ENCODE measurements at places on chromosomes 2 and 18.

DNA sequence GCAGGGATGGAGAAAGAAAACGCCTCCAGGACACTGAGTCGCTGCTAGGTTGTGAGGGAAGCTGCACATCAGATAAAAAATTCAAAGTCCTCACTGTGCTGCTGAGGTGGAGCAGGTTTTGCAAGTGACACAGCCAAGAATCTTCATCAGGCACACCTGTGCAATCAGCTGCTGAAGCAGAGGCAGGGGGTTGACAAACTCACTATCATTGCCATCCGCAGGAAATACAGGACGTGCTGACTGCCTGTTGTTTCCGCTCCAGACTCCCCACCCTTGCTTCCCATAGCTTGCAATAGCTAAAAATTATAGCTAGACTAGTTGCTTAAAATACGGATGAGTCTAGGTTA lies 147.8 kb upstream of the FHL2 start:
- peak; percentile 6 for DNase-seq

DNA sequence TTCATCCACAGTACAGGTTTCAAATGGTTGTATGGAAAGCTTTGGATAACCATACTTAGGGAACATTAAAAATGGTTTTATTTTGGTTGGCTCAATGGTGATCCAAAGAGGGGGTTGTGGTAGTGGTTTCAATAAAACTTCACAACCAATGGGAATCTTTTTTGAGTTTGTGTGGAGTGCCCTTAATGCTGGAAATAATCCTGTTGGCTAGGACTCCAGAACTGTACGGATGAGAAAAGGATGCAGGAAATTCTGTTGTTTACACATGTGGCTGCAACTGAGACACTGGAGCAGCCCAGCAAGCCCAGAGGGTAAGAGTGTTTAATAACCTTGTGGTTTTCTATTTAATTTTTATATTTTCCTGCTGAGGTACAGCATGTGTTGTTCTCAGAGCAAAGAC lies at the start of gene CCDC102B:
CCDC102B (plus strand) TSS at position 210 of the 400 bp plus-strand sequence. CDS start 38,684 bp downstream, outside the sequence.
- no peak for DNase-seq

- DNase-seq, result no peak
These were observed 36.9 kb downstream of the ADI1 start for GRCh38 chr2:3482363-3482821.

- DNase-seq, result no peak
These were observed 101.3 kb downstream of the PTPRM start for GRCh38 chr18:7668392-7668791.

GRCh38 chr2:152200565-152201465 lies 25.3 kb upstream of the STAM2 start:
- peak; percentile 7 for DNase-seq

DNA sequence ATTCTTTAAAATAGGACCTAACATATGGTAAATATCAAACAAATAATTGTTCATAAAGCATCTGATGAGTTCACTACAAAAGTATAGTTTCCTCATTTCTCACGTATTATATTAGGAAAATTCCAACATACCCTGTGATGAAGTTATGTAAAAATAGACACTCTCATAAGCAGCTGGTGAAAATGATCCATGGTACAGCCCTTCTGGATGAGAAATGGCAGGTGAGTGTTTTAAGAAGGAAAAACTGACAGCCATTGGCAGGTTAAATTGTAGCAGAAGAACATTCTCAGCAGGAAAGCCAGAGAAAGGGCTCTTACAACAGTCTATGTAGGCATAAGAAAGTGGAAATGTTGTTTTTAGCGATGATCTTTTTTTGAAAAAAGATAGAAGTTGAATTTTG lies 706.5 kb upstream of the FSHR start:
- DNase-seq, result no peak

DNA sequence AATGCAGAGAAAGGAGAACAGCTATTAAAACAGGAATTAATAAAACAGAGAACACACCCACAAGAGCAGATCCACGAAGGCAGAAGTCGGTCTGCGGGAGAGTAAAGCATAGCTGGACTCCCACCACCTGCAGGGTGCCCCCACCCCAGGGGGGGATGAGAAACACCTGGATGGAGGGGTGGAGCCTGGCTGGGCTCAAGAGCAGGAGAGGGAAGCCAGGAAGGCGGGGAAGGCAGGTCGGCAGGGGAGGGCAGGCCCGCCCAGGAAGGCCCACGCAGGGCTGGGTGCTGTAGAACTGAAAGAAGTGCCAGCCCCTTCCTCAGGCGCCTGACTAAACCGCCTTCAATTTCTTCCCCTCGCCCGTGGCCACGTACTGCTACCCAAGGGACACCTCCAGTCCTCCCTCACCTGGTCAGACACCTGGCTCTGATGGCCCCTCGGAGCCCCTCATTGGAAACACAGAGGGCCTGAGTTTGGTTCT lies 175.4 kb downstream of the HDAC4 start:
- no peak for DNase-seq

DNA sequence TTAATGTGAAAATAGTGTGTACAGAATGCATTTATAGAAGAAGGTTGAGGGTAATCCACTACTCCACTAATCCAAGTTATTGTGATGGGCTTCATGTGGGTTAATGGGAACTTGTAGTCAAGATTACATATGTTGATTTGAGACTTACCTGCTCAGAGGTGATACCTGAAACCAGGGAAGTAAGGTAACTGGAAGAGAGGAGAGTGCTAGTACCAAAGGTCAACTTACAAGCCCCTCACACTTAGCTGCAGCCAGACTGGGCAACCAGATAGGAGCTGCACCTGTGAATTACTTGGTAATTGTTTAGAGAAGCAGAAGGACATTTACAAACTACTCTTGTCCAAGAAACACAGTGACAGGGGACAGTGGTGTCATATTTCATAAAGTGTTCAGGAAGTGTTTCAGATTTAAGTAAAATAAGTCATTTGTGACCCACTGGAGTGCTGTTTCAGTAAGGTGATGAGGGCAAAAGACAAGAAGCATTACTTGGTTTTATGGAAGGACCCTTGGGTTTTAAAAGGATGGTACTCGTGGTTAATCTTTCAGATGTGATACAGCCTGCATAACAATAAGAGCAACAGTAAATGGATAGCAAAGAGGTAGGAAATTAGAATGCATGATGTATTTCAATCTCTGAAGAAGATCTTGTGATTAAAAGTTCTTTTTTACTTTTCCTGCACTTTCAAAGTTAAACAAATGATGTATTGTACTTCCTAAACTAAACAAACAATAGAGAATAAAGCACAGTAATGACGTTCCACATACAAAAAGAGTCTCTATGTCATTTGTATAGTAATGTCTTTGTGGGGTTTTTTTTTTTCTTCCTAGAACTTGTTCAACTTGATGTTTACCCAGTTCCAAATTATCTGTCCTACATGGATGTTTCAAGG lies 189.3 kb downstream of the PHLPP1 start:
- no peak for DNase-seq

DNA sequence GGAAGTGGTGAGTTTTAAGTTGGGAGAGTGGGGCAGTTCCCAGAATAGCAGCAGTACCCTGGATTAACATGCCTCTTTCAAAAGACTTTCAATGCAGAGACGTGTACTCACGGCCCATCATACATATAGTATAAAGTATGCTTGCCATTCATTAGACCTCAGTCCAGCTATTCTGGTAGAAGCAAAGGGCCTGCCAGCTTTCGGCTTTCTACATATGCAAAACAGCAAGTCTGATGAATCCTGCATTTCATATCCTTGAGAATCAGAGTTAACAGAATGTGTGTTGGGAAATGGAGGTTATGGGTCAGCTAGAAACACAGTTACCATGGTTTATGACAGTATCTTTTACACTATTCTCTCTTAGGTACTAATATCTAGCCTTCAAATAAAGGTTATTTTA lies 27.5 kb downstream of the SATB2 start:
- no peak for DNase-seq

DNA sequence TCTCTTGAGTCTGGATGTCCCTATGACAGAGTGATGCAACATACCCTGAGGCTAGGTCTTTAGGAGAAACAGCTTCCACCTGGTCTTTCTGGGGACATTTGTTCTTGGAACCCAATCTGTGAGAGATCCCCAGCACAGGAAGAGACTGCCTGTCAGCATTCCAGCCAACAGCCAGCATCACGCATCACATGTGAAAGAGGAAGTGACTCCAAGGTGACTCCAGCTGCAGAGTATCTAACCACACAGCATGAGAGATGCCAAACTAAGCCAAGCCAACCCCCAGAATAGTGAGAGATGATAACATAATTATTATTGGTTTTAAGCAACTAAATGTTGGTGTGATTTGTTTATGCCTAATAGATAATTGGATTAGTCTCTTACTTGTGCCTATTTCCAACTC lies 35.7 kb downstream of the C18orf63 start:
- DNase-seq, result peak; percentile 7

DNA sequence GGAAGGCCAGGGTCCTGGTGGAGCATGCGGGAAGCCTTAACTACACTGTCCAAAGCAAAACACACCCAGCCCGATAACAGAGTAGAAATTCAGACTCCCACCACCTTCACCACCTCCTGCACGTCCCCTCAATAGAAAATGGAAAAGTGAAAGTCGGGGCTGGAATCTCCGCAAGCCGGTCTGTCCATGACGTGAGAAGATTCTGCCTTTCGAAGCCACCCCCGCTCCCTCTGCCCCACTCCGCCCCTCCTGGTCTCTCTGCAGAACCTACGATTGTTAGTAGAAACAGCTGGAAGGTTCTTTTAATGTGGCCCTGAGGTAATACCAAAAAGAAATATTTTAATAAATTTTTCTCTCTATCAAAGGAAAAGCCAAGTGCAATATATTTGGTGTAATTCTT lies 116.4 kb downstream of the GBX2 start:
- DNase-seq, result no peak

GRCh38 chr2:239544143-239544917 lies 143.5 kb upstream of the HDAC4 start:
- DNase-seq, result no peak

GRCh38 chr2:45172142-45172541 lies 162.9 kb upstream of the SIX2 start:
- no peak for DNase-seq

- no peak for DNase-seq
These were observed 56.8 kb upstream of the SPAG16 start for GRCh38 chr2:213227458-213227857.

GRCh38 chr2:207490441-207490840 lies 39.3 kb upstream of the CREB1 start:
- no peak for DNase-seq

GRCh38 chr2:163656622-163657280 lies 79.1 kb downstream of the FIGN start:
- no peak for DNase-seq

DNA sequence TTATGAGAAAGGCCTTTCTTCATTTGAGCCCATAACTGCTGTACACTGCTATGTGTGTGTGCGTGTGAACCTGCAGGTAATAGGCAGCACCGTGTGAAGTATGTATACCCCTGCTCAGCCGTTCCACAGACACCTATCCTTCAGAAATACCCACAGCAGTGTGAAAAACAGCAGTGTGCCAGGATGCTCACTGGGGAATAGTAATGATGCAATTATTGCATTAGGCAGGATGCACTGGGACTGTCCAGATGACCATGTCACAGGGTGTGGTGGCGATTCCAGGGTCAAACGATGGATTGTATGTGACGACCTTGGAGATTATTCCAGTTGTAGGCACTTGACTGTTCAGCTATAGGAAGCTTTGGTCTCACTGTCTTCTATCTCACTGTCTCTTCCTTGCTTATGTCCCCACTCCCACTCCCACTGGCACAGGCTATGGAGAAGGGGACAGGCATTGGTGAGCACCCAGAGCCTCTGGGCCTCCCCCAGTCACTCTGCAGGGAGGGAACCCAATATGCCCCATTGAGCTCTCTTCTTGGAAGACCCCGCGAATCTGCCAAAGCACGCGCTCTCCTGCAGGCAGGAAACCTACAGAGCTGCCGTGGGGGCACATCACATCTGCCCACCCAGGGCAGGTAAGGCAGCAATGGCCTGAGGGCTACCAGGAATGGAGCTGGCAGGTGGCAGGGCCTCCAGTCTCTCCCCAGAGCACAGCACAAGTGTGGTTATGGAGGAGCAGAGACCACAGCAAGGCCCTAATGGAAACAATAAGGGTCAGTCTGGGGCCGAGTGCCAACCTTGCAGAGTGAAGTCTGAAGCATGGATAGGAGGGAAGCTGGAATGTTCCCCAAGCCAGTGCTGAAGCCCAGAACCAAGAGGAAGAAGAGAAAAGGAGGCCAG lies 518.9 kb upstream of the RAB6C start:
- DNase-seq, result no peak

DNA sequence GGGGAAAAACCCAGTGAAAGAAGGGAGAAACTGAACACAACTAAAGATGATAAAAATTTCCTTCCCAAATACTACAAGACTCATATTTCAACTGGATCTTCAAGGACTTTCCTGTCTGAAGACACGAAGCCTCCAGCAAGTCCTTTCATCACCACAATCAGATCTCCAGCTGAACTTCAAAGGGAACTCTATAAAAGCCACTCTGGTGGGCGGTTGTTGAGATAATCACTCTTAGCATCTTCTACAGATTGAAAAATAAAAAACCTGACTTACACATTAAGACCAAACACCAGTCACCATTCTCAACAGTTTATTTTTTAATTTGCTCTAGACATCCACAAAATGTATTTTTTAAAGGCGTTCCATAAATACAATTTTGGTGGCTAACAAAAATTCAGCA lies 4.4 kb downstream of the REV1 start:
- no peak for DNase-seq

- DNase-seq, result peak; percentile 9
These were observed 31.3 kb downstream of the KIAA2012 start for GRCh38 chr2:202104286-202104870.

DNA sequence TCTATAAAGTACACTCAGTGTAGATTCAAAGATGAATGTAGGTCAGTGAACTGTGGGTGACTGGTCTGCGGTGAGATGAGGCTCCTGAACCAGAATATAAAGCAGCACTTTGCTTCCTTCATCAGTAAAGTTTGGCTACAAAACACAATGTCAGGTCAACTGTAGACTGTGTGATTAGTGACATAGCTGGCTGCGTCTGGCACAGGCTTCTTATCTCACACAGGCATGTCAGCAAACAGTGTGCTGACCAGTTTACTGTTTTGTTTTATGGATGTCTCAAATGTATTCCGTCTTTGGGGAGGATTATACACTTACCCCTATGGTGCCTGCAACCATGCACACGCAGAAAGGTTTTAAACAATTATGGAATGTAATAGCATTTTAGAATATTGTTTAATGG lies 87.1 kb downstream of the ZNF236 start:
- DNase-seq, result no peak

DNA sequence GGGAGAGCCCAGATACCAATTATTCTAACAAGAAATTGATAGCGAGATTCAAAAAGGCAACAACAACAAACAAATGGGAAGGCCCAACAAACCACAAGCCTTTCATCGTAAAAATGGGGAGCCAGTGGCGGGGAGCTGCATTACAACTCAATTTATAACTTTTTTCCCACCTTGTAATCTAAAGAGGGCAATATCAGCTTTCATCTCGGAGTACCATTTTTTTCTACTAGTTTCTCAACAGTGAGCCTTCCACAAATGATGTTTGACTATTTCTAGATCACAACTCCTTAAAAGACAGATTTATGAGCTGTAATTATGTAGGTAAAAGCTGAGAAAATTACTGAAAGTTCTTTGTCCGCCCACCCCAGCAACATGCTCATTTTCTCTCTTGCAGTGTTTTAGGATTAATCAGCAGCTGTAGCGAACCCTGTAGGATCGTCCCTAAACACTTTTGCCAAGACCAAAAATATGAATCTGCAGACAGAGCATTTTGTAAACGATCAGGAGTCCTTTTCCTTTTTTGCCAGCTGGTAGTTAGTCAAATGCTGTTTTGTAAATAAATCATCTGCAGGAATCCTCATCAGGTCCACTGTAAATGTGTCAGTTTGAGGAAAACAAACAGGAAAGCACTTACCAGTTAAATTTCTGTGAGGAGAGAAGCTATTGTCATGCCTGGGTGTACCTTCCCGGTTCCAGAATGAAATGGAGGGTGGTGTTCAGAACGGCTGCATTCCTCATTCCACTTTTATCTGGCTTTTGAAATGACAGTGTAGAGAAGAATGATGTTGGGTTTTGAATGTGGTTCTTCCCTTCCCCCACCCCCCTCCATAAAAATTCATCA lies 53.2 kb downstream of the EEF1B2 start:
- DNase-seq, result no peak

All from CD4-positive, alpha-beta T cell treated with Interleukin-1 beta for 1 hour (primary cell).